Amniotic epithelial cell (primary cell): ENCODE measurements at places on chromosomes 3 and 15.
A peak's percentile ranks its signal among the peaks of the same experiment; 100 is the strongest.

DNA sequence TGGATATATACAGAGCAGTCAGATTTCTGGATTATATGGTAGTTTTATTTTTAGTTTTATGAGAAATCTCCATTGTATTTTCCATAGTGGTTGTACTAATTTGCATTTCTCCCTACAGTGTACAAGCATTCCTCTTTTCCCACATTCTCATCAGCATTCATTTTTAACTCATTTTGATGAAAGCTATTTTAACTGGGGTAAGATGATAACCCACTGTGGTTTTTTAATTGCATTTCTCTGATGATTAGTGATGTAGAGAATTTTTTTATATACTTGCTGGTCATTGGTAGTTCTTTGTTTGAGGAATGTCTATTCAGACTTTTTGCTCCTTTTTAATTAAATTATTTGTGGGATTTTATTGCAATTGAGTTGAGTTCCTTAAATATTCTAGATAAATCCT is 903.6 kb downstream of the DIPK2A start:
- peak; percentile 28 for DNase-seq

DNA sequence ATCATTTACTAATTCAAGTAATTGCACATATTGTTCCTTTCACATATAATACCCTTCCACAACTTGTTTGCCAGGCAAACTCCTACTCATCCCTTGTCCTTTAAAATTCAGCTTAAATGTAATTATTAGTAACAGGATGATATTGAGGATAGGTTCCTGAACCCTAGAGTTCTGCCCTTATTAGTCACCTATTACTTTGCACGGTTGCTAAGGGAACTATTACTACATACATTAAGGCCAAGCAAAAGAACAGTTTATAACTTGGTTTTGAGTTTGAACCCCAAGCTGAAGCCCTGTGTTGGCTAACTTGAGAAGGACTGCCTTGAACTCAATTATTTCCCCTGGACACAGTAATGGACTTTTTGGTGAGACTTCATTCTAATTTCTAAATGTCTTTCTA is 529.7 kb downstream of the IGSF11 start:
- DNase-seq, result no peak

DNA sequence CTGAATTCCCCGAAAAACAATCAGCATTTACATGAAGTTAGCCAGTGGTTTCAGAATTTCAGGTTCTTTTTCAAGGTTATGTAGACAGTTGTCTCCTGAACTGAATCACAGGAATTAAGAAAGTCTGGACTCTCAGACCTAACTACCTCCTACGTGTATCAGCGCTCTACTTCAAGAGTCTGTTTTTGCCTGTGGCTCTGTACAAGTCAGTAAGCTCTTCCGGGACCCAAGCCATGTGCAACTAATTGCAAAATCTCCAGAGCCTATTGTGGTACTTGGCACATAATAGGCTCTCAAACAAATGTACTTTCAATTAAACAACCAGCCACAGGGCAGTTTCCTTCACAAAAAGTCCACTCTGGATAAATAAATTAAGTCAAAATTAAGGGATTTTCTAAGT is 414.2 kb downstream of the PDCD6IP start:
- DNase-seq, result peak; percentile 0

- no peak for DNase-seq
Measured at GRCh38 chr15:33078607-33079006, 115.9 kb downstream of the FMN1 start.

- no peak for DNase-seq
Measured at GRCh38 chr3:141401573-141402475, 33.5 kb downstream of the ZBTB38 start.

GRCh38 chr3:111621535-111621934 is 26.4 kb upstream of the ZBED2 start:
- DNase-seq, result peak; percentile 4

DNA sequence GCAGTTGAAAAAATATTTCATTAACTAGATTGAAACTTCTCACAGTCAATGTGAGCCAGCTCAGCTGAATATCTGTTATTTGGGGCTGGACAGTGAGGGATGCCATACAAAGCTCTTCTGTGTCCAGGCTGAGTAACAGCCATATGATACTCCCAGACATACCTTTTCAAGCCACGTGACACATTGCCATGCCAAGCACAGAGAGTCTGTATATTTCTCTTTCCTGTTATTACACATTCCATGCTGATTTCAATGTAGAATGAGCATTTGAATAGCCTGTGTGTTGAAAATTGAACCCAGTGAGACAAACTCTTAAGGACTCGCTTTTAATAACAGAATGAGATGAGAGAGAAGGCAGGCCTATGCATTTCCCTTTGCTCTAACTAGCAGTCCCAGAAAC is 334.7 kb upstream of the RASGRP1 start:
- DNase-seq, result peak; percentile 50

DNA sequence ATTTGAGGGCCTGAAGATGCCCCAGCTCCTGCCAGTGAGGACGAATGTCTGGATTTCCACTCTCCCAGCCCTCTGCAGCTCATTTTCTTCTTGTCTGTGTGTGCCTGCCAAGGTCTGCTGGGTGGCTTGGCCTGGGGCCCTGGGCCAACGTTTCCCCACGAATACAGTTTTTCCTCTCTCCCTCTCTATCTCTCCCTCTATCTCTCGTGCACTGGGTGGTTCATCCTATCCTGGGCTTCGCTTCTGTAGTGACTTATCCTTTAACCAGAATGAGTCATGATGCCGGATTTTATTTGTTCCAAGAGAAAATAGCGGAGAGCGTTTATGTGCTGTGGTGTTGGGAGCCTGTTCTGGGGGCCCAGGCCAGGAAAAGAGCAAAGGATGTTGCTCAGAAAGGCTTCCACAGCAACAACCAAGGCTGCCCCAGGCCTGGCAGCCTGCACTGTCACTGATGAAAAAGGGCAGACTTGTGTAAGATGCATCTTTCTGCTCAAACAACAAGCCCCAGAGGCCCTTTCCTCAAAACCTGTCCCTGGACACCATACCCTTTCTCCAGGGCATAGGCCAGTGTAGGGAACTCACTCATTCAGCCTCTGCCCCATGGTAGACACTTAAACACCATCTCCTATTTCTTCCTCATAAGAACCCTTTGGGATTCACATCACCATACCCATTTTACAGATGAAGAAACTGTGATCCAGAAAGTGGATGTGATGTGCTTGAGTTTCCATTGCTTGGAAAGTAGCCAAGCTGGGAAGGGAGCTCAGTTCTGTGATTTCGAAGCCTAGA is 47.3 kb downstream of the ITGA11 start:
- peak; percentile 98 for DNase-seq

GRCh38 chr3:156655819-156656550 is 18.4 kb upstream of the TIPARP start:
- no peak for DNase-seq

DNA sequence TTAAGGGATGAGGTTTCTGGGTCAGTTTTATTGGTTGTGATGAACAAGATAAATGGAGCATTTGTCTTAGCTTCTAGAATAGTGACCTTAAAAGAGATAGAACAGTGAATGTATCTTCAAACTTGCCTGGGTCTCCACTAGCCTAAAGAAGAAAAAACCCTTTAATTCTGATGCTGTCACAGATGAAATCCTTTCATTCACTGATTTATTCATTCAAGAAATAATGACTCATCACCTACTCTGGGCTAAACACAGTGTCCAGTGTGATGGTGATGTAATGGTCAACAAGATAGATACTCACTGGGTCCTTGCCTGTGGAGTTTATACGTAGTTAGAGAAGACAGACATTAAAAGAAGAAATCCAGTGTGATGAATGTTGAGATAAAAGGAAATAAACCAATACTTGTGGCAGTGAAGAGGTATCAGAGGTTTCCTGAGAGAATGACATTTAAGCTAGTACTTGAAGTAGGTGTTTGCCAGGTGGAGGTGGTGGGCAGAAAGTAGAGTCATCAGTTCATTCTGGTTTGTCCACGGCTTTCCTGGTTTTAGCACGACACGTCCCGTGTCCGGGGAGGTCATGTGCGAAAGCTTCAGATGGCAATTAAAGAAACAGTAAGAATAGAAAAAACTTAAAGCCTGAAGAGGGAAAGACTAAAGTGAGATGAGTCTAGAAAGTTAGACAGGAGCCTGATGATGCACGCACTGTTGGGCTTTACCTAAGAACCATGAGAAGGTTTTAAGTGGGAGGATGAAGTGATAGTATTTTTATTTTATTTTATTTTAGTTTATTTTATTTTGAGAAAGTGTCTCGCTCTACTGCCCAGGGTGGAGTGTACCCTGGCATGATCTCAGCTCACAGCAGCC is 18.5 kb downstream of the PAK2 start:
- peak; percentile 94 for DNase-seq

GRCh38 chr3:8784676-8785435 is 15.4 kb upstream of the OXTR start:
- DNase-seq, result no peak

- no peak for DNase-seq
Measured at GRCh38 chr3:125220183-125220582, 7.6 kb upstream of the SLC12A8 start.

- no peak for DNase-seq
Measured at GRCh38 chr3:141085343-141086070, 34.4 kb downstream of the SPSB4 start.

- no peak for DNase-seq
Measured at GRCh38 chr3:82596805-82597204, 835.4 kb upstream of the GBE1 start.

- no peak for DNase-seq
Measured at GRCh38 chr3:43081796-43082195, 24.1 kb downstream of the POMGNT2 start.

DNA sequence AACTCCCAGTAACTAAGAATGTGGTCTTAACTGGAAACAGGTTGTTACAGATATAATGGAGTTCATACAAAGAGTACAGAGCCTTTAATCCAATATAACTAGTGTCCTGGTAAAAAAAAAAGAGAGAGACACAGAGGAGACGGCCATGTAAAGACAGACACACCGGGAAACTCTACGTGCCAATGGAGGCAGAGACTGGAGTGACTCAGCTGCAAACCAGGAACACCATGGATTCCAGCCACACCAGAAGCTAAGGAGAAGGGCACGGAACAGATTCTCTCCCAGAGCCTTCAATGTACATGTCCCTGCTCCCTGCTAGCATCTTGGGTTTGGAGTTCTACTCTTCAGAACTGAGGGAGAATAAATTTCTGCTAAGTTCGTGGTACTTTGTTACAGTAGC is 4.5 kb downstream of the RNF168 start:
- peak; percentile 65 for DNase-seq

GRCh38 chr15:64746356-64746755 is 29.0 kb downstream of the RBPMS2 start:
- no peak for DNase-seq

GRCh38 chr3:72475258-72476138 is 372.7 kb downstream of the SHQ1 start:
- peak; percentile 40 for DNase-seq

DNA sequence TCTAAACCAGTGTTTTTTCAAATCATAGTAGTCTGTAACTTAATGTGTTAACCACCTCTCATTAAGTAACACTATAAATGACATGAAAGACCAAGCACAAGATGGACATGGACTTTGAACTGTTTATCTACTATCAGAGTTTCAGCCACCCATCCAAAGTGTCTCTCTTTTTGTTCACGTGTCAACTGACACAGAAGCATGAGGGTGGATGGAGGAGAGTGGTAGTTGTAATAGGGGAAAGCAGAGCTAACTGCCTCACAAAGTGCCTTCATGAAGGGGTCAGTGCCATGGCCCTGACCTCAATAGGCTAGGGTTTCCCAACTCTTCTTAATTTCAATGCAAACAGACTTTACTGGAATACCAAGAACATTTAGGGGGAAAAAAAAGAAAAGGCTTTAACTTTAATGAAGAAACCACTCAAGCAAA is 32.1 kb upstream of the TRPM7 start:
- DNase-seq, result no peak

GRCh38 chr15:71730277-71731144 is 79.8 kb upstream of the NR2E3 start:
- DNase-seq, result peak; percentile 71

DNA sequence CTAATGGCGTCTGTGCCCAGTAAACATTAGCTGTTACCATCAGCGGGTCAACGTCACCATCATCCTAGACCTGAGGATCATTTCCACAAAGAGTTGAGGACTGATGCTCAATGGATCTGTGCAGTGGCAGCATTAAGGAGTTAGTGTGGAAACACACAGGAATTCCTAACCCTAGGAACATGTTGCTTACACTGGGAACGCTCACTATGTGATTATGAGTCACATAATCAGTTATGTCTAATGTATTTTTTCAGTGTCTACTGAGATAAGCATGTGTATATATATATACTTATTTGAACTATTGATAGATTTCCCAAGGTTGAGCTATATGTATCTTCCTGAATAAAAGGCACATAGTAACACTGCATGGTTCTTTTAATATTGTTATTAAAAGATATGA is 19.0 kb downstream of the ARNT2 start:
- DNase-seq, result peak; percentile 65

GRCh38 chr3:62027241-62027640 is 346.1 kb downstream of the FEZF2 start:
- no peak for DNase-seq

- DNase-seq, result no peak
Measured at GRCh38 chr3:57805266-57805665, 49.2 kb downstream of the SLMAP start.

DNA sequence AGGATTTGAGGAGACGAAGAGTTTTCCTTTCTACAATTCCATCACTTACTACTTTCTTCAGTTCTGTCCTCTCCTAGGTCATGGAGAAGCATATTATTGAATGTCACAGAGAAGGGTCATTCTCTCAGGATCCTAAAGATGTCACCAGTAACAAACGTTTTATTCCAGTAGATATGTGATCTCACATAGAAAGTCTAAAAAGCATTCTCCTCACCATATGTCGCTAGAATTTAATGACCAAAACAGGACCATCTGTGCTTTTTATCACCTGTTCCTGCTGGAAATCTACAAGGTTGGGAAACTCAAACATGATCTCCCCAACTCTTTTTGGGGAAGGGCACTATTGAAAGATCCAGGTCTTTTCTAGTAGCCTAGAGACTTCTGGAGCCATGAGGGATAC is 24.0 kb upstream of the FRMD5 start:
- DNase-seq, result no peak

DNA sequence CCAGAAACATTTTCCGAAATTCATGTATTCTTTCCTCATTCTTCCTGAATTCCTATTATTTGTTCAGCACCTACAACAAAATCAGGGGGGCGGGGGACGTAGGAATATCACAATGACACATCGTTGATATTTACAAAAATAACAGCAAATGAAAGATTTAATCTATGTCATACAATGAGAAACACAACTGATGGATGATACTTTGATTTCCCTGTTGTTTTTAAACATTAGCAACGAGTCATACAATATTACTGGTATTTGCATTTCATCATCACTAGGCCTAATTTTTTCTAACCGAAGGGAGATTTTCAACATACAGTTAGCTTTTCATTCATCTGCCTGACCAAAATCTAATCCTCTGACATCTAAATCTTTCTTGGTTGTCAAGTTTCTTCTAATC is 45.3 kb upstream of the INO80 start:
- DNase-seq, result peak; percentile 87

- DNase-seq, result peak; percentile 6
Measured at GRCh38 chr3:18295171-18295920, 129.8 kb downstream of the SATB1 start.
